ENCODE measurements at places on chromosomes 2 and 18.

- DNase-seq: no peak
These were observed 39.2 kb downstream of the DPYSL5 start for GRCh38 chr2:26887151-26887550.

DNA sequence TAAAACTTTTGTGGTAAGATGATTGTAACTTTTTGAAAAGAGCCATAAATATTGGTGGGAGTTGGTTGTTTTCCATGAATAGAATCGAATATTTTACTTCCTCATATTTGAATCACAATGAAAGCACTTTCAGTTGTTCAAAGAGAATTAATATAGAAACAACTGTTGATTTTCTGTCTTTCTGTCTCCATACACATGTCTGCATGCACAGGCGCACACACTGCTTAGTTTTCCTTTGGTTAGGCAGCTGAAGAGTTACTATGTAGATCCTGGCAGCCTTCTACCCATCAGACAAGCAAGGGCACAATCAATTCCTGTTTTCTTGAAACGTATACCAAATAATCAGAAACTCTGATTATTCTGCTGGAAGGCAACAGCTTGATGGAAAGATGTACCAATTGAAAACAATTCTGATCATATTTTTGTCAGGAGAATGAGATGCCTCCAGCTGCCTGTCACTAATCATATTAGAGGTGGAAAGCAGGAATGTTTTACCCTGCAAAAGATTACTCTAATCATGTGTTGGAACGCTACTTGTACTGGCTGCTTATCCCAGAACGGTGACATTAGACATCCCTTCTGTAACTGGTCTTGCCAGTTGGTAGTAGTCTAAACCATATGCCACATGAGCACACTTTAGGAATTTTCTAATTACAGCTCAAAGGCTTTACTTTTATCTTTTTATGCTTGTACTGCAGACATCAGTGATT, 24.0 kb downstream of the SPATS2L start:
- no peak for DNase-seq

- no peak for DNase-seq
These were observed 31.4 kb downstream of the KCTD1 start for GRCh38 chr18:26516964-26517363.

GRCh38 chr18:41977233-41977632, 22.2 kb downstream of the PIK3C3 start:
- DNase-seq: no peak

GRCh38 chr2:163697846-163698637, 37.8 kb downstream of the FIGN start:
- no peak for DNase-seq

DNA sequence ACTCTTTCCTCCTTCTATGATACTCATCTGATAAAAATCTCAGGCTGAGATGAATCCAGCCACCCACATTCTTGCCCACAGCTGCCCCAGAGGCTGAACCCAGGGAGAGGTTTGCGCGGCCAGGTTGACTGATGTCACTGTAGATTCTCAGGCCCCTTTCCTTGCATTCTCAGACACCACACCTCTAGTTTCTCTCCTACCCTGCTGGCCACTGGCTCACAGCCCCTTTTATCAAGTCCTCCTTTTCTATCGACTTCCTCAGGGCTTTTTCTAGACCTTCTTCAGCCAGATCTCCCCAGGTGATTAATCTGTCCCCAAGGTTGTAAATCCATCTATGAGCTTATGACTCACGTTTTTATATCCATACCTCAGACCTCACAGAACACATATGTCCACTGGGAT, 99.8 kb downstream of the TACR1 start:
- no peak for DNase-seq

- DNase-seq: no peak
These were observed 63.7 kb downstream of the UXS1 start for GRCh38 chr2:106130251-106130998.

DNA sequence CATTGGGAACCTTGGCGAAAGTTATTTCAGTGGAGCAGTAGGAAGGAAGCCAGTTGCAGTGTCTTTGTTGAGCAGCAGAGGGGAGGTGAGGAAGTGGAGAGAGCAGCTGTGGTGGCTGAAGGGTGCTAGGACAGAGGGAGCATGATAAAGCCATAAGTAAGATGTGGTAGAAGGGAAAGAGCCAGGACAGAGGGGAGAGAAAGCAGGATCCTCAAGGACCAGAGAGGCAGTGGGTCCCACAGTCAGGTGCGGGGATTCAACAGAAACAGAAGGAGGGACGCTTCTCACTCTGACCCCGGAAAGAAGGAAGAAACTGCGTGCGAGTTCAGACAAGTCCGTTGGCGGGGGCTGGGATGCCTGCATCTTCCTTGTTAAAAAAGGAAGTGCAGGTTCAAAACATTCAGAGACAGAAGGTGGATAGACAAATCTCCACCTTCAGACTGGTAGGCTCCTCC, at the start of gene CXCR2:
CXCR2 (plus strand) TSS at position 403 of the 455 bp plus-strand sequence. CDS start 8,774 bp downstream, outside the sequence.
- no peak for DNase-seq

DNA sequence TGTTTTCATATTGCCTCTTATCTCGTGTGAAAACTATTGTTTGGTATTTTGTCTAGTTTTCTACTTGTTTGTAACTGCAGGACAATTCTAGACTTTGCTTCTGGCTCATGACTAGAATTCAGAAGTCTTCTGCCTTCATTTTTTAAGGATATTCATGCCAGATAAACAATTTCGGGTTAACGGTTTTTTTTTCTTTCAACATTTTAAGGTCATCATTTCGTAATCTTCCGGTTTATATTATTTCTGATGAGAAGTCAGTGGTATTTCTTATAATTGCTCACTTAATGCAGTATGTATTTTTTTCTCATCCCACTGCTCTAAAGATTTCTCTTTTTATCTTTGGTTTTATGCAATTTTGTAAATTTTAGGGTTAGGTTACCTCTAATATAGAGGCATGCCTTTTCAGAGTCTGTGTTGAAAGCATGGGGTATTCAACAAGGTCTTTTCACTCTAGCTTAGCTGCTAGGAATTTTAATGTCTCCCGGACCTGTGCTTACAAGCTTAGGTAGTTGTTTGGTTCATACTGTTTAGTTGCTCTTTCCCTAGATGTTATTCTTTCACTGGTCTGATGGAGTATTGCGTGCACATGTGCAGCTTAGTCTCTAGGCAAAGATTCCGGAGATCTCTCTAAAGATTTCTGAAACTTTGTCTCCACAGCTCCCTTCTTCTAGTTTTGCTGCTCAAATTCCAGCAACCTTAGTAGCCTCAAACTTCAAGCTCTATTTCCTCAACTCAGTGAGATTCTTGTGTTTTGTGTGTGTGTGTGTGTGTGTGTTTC, 198.1 kb downstream of the MCFD2 start:
- DNase-seq: no peak

GRCh38 chr2:69667805-69668382, 24.4 kb upstream of the AAK1 start:
- no peak for DNase-seq

GRCh38 chr2:185128996-185129395, 530.7 kb downstream of the ZNF804A start:
- no peak for DNase-seq

GRCh38 chr2:128950758-128951157, 632.1 kb upstream of the HS6ST1 start:
- no peak for DNase-seq

DNA sequence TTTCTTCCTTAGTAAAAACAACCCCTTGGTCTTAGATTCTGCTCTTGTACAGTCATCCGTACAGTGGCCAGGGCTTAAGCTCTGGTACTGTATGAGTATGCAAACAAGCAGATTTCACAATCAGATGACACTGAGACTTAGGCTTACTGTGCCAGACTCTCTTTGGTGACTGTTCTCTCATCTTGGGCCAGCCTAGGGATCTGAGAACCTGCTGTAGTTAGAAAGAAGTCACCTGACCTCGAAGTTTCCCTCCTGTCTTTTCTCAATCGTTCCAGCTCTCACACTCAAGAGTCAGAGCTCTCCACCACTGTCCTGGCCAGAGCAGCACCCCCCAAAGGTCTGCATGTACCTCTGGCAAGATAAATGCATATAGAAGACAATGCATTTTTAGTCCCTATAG, 63.2 kb downstream of the ZEB2 start:
- no peak for DNase-seq

- DNase-seq: no peak
These were observed 27.7 kb downstream of the TMEM182 start for GRCh38 chr2:102789349-102790090.

GRCh38 chr18:49135877-49136276, 185.1 kb upstream of the SMAD7 start:
- no peak for DNase-seq

- no peak for DNase-seq
These were observed 89.2 kb downstream of the NFATC1 start for GRCh38 chr18:79484661-79485621.
